Mesothelial cell of epicardium (in vitro differentiated cells): ENCODE measurements at places on chromosomes 12 and 14.

DNA sequence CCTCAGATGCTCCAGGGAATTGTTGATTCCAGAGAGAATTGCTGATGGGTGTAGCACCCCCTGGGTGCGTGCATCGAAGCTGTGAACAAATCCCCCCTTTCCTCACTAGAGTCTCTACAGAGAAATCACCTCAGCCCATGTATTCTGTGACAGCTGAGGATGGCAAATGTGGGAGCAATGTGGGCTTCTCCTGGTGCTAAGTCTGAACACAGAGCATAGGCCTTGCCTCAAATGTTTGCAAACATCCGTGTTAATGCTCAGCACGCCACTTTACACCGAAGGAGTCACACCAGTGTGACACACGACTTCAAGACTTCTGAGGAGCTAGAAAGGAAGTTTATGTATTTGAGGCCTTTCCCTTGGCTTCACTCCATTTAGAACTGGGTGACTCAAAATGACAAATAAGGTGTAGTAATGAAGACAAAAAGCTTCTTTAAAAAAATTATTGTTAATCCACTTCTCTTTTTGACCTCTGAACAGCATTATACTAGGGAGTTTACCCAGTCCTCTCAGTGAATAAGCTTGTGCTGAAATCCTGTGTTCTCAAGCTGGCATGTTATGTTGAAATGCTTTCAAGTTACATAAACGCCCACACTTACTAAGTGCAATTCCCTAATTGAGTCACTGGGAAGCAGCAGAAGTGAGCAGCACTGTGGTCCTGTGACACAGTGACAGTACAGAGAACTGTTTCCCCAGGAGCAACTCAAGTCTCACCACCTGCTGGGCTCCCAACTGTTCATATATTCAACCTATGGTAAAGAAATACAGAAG, 92.9 kb downstream of the FAR2 start:
- H3K36me3 ChIP-seq = no peaks in the 10 kb centered on the region
- no peak for DNase-seq
- peaks cover 34% of the 10 kb centered on the region for H3K4me1 ChIP-seq
- H3K27ac ChIP-seq = peak overlapping the region; percentile 49
- no peak overlapping the region for H3K4me3 ChIP-seq

- H3K4me1 ChIP-seq = peaks cover 44% of the 10 kb centered on the region
- no peak overlapping the region for H3K27ac ChIP-seq
- no peaks in the 10 kb centered on the region for H3K36me3 ChIP-seq
- H3K4me3 ChIP-seq = no peak overlapping the region
- H3K27me3 ChIP-seq = no peaks in the 10 kb centered on the region
- DNase-seq = no peak
Measured at GRCh38 chr12:105721051-105721825, 390.7 kb downstream of the C12orf75 start.

DNA sequence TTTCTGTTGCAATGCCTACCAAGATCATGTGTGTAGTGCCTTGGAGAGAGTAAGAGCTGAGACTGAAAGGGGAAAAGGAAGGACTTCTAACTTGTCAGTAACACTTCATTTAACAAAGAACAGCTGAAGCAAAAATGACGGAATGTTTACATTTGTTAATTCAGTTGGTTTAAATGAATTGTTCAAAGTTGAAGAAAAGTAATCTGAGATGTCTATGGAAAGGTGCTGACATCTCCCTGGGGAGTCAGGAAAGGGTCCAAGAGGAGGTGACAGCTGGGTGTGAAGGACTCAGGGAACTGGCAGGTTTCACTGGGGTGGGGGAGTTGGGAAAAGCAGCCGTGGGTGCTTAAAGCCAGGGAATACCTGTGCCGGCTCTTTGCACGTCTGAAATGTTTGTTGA, 7.9 kb downstream of the TMEM63C start:
- no peaks in the 10 kb centered on the region for H3K4me1 ChIP-seq
- no peak overlapping the region for H3K4me3 ChIP-seq
- H3K36me3 ChIP-seq = no peaks in the 10 kb centered on the region
- peaks cover 36% of the 10 kb centered on the region for H3K27me3 ChIP-seq
- no peak for DNase-seq
- no peak overlapping the region for H3K27ac ChIP-seq

- H3K27ac ChIP-seq = no peak overlapping the region
- H3K4me1 ChIP-seq = peaks cover 11% of the 10 kb centered on the region
- H3K4me3 ChIP-seq = no peak overlapping the region
- H3K27me3 ChIP-seq = no peaks in the 10 kb centered on the region
- no peak for DNase-seq
Measured at GRCh38 chr12:88970740-88971139, 381.6 kb downstream of the DUSP6 start.

GRCh38 chr12:88172844-88173407, 30.8 kb downstream of the TMTC3 start:
- DNase-seq = no peak
- H3K4me3 ChIP-seq = no peak overlapping the region
- no peaks in the 10 kb centered on the region for H3K27me3 ChIP-seq
- H3K36me3 ChIP-seq = peaks cover 50% of the 10 kb centered on the region
- no peak overlapping the region for H3K27ac ChIP-seq

GRCh38 chr12:9390761-9391160, 182.6 kb upstream of the PZP start:
- peaks cover 2% of the 10 kb centered on the region for H3K4me1 ChIP-seq
- no peaks in the 10 kb centered on the region for H3K27me3 ChIP-seq
- no peak overlapping the region for H3K27ac ChIP-seq
- H3K36me3 ChIP-seq = no peaks in the 10 kb centered on the region
- H3K4me3 ChIP-seq = no peak overlapping the region
- DNase-seq = no peak

DNA sequence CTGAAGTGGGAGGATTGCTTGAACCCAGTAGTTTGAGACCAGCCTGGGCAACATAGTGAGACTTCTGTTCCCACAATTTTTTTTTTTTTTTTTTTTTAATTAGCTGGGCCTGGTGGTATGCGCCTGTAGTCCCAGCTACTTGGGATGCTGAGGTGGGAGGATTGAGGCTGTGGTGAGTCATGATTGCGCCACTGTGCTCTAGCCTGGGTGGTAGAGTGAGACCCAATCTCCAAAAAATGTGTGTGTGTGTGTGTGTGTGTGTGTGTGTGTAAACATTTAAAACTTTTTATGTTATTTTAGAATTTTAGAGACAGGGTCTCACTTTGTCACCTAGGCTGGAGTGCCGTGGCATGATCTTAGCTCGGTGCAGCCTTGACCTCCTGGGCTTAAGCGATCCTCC, 6.8 kb downstream of the PPP1R36 start:
- no peaks in the 10 kb centered on the region for H3K27me3 ChIP-seq
- H3K4me1 ChIP-seq = peaks cover 5% of the 10 kb centered on the region
- DNase-seq = no peak
- no peak overlapping the region for H3K27ac ChIP-seq
- no peaks in the 10 kb centered on the region for H3K36me3 ChIP-seq
- H3K4me3 ChIP-seq = no peak overlapping the region

DNA sequence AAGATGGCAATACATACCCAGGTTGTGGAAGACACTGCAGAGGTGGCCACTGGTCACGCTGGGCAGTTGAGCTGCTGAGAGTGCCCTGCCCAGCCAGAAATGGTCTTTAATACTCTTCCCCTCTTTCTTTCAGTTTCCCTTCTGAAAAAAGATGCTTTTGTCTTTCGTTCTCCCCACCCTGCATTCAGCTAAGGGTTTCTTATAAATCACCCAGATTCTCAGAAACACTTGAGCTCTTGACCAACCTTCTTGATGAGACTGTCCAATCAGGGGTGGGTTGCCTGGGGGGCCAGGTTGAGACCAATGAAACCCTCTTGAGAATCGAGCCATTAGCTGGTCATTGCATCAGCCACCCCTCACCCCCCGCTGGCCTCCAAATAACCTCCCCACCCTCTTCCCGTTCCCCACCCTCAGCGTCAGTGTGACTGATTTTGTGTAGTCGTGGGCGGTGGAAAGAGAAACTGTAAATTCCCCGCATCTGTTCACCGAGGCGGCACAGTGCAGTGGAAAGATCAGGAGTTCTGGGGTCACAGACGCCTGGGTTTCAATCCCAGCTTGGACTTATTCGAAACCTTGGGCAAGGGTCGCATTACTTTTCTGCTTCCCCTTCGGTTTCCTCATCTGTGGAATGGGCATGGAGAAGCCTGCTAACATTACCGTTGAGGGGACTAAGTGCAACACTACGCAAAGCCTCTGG, 52.3 kb downstream of the SLC25A47 start:
- H3K36me3 ChIP-seq = no peaks in the 10 kb centered on the region
- H3K27ac ChIP-seq = peak overlapping the region; percentile 100
- DNase-seq = no peak
- peak overlapping the region; percentile 90 for H3K4me3 ChIP-seq
- H3K27me3 ChIP-seq = no peaks in the 10 kb centered on the region

DNA sequence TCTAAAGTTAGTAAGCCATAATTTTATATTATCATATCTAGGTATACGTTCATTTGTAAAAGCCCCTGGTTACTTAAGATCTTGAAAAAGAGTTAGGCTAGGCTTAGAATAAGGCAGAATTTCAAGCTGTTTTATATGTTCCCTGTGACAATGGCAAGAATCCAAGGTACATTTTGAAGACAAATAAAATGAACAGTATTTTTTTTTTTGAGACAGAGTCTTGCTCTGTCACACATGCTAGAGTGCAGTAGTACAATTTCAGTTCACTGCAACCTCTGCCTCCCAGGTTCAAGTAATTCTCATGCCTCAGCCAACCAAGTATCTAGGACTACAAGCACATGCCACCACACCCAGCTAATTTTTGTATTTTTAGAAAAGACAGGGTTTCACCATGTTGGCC, 139.2 kb downstream of the DUSP6 start:
- H3K4me1 ChIP-seq = peaks cover 23% of the 10 kb centered on the region
- no peak overlapping the region for H3K4me3 ChIP-seq
- DNase-seq = no peak
- H3K36me3 ChIP-seq = no peaks in the 10 kb centered on the region
- no peak overlapping the region for H3K27ac ChIP-seq
- no peaks in the 10 kb centered on the region for H3K27me3 ChIP-seq

DNA sequence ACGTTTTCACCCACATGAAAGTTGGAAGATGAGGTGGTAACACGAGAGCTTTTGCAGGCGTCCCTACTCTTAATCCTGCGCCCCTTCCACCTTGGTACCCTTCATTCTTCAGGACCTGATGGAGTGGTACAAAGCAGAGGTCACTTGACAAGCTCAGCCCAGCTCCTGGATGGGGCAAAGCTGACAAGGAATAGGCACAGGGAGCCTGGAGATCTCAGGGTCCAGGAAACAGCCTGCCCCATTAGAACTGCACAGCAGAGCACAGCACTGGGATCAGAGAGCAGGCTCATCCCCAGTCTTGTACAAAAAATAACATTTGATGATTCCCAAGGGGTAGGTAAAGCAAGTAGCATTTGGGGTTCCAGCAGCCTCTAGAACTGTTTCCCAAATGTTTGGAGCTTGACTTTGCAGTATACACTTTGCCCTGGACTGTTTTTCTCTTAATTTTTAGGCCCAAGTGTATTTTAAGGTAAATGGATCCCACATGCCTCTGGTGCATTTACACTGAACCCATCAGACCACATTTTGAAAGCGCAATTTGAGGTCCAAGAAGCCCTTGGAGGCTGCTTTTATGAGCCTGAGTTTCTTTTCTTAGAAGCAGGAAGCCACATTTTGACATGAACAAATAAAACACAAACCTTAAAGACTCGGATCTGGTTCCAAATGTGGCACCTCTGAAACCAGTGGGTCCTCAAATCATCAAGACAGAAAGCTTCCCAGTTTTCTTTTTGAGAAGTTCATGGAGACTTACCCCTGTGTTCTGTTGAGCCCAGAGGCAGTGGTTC, 633 bp downstream of the TC2N start:
- H3K4me1 ChIP-seq = peaks cover 2% of the 10 kb centered on the region
- H3K27me3 ChIP-seq = no peaks in the 10 kb centered on the region
- H3K4me3 ChIP-seq = no peak overlapping the region
- no peak for DNase-seq
- H3K27ac ChIP-seq = no peak overlapping the region

GRCh38 chr14:52769887-52770286, 21.5 kb downstream of the GNPNAT1 start:
- H3K27me3 ChIP-seq = no peaks in the 10 kb centered on the region
- no peak overlapping the region for H3K4me3 ChIP-seq
- no peaks in the 10 kb centered on the region for H3K4me1 ChIP-seq
- no peak overlapping the region for H3K27ac ChIP-seq
- H3K36me3 ChIP-seq = peaks cover 23% of the 10 kb centered on the region
- DNase-seq = no peak

GRCh38 chr12:110102255-110102654, 21.9 kb upstream of the IFT81 start:
- H3K27ac ChIP-seq = no peak overlapping the region
- H3K4me1 ChIP-seq = peaks cover 14% of the 10 kb centered on the region
- DNase-seq = no peak
- no peaks in the 10 kb centered on the region for H3K36me3 ChIP-seq
- H3K4me3 ChIP-seq = no peak overlapping the region

DNA sequence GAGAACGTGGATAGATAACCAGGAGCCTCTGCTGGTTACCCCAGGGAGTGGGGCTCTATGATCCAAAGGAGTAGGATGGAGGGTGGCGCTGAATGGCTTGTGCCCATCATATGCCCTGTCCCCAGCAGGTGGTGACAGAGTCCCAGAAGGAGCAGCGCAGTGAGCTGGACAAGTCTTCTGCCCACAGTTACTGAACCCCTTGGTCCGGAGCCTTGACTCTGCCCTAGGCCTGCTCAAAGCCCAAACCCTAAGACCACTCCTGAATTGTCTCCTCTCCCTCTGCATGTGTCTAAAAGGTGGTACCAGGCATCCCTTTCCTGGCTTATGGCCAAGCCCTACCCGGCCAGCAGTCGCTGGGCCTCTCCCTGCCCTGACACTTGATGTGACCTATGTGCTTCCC, 3.2 kb downstream of the PRPH start:
- H3K4me1 ChIP-seq = peaks cover 8% of the 10 kb centered on the region
- no peak overlapping the region for H3K27ac ChIP-seq
- H3K36me3 ChIP-seq = no peaks in the 10 kb centered on the region
- H3K4me3 ChIP-seq = no peak overlapping the region
- DNase-seq = no peak

- H3K27ac ChIP-seq = peak overlapping the region; percentile 64
- no peak overlapping the region for H3K4me3 ChIP-seq
- H3K36me3 ChIP-seq = peaks cover under 1% of the 10 kb centered on the region
- peaks cover 35% of the 10 kb centered on the region for H3K4me1 ChIP-seq
- no peak for DNase-seq
Measured at GRCh38 chr14:103819503-103820307, 27.7 kb downstream of the PPP1R13B start.

DNA sequence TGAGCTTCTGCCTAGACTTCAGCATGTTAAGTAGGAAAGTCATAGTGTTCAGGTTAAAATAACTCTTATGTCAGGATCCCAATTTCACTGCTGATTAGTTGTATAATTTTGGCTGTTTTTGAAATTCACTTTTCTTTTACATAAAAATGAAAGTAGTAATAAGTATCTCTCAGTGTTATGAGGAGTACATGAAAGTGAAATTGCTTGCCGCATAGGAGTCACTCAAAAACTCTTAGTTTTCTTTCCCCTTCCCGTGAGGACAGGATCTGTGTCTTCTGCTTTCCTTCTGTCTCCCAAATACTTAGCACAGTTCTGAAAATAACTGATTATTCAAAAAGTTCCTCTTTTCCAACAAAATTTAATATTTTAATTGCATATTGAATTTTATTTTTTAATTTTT, 100.5 kb downstream of the SLC38A4 start:
- no peaks in the 10 kb centered on the region for H3K4me1 ChIP-seq
- no peaks in the 10 kb centered on the region for H3K36me3 ChIP-seq
- no peaks in the 10 kb centered on the region for H3K27me3 ChIP-seq
- no peak overlapping the region for H3K4me3 ChIP-seq
- no peak for DNase-seq

- H3K4me1 ChIP-seq = peaks cover 54% of the 10 kb centered on the region
- no peaks in the 10 kb centered on the region for H3K27me3 ChIP-seq
- H3K36me3 ChIP-seq = peaks cover 6% of the 10 kb centered on the region
- no peak overlapping the region for H3K4me3 ChIP-seq
- peak overlapping the region; percentile 87 for H3K27ac ChIP-seq
Measured at GRCh38 chr12:15495746-15496145, 173.4 kb downstream of the PTPRO start.
